ENCODE measurements at places on chromosomes 7 and 10. TPM values are rescaled to one million over a fixed set of nuclear protein-coding genes. Genes with fewer than 3 reads are reported as not detected.

The ACBD7 gene
- not detected for polyA plus RNA-seq

The ERVW-1 gene
- not detected for polyA plus RNA-seq

The HKDC1 gene
- polyA plus RNA-seq: 10.9 TPM

DNA sequence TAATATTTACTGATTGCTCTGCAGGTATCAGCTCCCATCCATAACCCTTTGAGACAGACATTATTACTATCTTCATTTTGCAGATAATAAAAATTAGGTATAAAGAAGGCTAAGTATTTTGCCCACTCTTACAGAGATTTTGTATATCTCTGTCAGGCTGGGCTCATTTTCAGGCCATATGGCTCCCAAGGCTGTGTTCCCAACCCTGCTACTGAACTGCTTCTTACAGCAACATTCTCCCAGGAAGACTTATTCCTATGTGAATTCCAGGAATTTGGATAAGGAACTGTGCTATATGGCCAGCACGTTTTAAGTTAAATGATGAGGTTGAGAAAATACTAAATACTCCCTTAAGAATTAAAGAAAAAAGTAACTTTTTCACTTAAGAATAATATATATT is 1.9 kb upstream of the TMEM106B start:
- DNase-seq: no peak

DNA sequence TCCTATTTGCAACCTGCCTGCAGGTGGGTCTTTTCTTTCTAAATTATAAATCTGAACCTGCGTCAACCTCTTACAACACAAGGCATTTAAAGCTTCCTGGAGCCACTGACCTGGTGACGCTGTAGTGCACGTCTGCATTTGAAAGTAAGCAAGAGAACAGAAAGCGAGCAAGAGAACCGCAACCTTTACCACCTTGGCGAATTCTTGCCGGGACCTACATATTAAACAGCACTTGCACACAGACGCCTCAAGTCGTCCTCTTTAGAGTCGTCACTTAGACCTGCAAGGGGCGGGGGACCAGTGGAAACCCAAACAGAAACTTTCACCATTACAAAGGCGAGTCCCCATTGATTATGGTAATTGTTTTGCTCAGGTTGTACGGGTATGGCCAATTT is 9.5 kb downstream of the GLI3 start:
- no peak for DNase-seq

- DNase-seq: no peak
Observed at GRCh38 chr10:56927701-56928100, 566.6 kb upstream of the ZWINT start.

GRCh38 chr10:129552119-129552518 is 85.1 kb downstream of the MGMT start:
- no peak for DNase-seq

DNA sequence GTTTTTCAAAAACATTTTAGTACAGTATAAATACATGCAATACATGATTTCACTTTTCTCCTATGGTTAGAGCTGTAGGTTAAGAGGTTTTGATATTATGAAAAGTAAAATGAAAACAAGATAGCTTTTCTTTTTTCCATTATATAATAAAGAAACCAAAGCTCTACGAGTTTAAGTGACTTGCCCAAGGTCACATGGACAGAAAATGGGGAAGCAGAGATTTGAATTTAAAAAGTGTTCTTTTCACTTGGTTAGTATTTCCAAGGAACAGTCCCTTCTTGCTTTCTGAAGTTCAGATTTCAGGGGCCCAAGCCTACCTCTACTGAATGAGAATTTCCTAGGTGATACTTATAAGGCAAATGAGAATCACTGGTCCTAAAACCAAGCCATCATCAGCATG is 13.2 kb upstream of the MAP3K8 start:
- no peak for DNase-seq

GRCh38 chr7:25752967-25753791 is 398.8 kb upstream of the NFE2L3 start:
- DNase-seq: no peak

DNA sequence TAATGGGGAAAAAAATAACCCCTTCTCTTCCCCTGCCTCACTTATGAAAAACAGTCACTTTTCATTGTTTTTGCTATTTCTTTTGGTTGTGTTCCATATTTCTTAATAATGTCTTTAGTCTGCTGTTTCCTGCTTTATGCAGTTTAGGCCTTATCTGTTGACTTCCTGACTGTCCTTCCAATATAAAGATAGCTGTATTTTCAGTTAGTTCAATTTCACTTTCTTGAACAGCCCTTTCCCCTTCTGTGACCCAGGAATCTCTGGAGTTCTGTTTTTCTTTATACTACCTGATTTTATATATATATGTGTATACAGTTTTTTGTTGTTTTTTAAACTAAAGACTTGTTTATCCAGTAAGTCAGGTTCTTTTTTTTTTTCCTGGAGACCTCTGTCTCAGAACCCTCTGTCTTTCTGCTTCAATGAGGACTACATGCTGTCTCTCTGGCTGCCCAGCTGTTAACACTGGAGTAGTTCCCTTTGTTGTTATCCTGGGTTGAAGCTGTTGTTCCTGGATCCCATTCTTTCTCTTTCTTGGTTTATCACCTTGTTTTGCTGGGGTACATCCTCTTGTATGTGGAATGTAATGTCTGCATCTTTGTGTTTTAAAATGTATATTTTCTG is 87.2 kb downstream of the GSDME start:
- DNase-seq: no peak
